ENCODE measurements at places on chromosomes 5 and 9. TPM values are rescaled to one million over a fixed set of nuclear protein-coding genes. Genes with fewer than 3 reads are reported as not detected.

RAPGEF6 gene
- total RNA-seq: 26.1 TPM

TXNDC8 gene
- total RNA-seq: not detected

DNA sequence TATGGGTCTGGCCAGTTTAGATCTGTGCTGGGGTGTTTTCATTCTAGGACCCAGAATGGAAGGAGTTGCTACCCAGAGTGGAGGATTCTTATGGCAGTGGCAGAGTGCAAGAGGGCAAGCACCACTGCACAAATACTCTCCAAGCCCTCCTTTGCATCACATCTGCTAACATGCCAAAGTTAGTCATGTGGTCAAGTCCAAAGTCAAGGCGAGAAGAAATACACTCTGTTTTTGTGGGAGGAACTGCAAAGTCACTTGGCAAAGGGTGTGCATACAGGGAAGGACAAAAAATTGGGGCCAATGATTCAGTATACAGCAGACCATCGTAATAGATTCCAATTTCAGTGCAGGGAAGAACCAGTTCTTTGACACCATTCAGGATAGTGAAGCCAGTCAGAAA, 43.9 kb upstream of the HMGCS1 start:
- DNase-seq: no peak

GRCh38 chr5:107365320-107366109, 305.2 kb downstream of the EFNA5 start:
- DNase-seq: no peak

DNA sequence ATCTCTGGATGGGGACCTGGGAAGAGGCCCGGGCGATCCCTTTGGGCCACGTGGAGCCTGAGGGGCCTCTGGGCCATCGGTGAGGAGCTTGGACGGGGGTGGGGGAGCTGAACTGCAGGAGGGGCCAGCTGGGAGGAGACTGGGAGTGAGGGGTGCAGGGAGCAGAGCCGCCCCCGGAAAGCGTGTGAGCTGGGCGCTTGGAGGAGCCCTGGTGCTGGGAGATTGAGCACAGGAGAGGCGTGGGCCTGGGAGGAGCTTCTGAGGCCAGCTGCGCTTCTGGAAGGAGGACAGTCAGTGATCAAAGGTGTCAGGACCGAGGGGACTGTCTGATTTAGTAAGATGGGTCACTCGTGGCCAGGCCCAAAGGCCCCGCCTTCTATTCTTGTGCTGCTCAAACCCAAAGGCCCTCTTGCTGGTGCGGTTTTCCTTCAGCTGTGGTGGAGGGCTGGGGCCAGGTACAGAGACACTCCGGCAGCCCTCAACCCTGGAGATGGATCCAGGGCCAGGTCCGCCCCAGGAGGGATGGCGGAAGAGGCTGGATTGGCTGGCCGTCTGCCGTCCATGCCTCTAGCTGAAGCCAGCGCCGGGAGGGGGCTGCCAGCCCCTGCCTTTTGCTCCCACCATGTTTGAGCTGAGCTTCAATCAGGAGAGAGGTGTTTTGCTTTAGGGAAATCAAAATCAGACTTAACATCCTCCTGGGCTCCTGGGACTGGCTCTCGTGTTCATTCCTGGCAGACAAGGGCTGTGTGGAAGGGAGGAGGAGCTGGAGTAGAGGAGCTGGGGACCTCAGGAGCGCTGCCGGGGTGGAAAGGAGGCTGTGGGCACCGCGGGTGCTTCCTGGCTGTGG, 21.6 kb downstream of the NCS1 start:
- no peak for DNase-seq

- peak; percentile 84 for DNase-seq
These were observed 127.7 kb downstream of the RGS3 start for GRCh38 chr9:113590991-113591898.

- DNase-seq: no peak
These were observed 75.9 kb upstream of the DAB2 start for GRCh38 chr5:39500551-39501175.

GRCh38 chr9:124932333-124932732, 8.6 kb downstream of the GOLGA1 start:
- no peak for DNase-seq

- DNase-seq: no peak
These were observed 228.3 kb upstream of the ELL2 start for GRCh38 chr5:96189987-96190386.

DNA sequence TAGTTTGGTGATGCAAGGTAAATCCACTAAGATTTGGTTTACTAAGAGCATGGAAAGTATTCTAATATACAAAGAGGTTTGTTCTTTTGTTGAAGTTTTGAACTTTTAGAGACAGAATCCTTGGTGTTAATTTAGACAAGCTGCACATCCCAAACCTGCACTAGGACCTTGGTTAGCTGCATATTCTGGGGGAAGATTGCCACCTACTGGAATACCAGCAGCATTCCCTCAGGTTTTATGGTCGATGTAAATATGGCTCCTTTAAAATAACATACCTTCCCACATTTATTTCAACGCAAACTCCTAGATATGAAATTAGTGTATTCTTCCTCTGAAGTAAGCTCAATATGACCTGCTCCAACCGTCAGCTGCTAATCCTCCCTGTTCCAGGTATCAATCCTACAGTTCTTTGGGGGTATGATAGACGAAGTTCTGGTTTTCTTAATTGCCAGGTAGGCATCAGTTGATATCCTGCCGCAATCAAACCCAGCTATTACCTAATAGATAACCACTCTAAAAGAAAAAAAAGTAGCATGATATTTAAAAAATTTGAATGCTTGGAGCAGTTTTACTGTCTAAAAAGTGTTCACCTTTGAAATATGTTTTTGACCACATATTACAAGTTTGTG, 624.1 kb downstream of the ISL1 start:
- no peak for DNase-seq

DNA sequence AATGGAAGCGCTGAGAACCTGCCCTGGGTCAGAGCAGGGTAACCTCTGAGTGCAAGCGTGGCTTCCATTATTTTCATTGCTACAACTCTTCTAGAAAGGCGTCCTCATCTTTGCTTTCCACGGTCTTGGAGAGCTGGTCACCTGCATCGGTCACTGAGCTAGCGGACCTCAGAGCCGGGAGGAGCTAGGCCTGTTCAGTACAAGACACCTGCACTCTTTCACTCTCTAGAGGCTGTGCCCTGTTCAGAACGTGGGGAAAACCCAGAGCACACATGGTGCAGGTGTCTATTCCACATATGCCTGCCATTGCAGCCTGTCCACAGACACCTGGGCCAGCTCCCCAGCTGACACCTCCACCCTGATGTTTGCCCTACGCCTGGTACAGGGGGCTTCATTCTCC, 147.8 kb upstream of the IRX2 start:
- no peak for DNase-seq

DNA sequence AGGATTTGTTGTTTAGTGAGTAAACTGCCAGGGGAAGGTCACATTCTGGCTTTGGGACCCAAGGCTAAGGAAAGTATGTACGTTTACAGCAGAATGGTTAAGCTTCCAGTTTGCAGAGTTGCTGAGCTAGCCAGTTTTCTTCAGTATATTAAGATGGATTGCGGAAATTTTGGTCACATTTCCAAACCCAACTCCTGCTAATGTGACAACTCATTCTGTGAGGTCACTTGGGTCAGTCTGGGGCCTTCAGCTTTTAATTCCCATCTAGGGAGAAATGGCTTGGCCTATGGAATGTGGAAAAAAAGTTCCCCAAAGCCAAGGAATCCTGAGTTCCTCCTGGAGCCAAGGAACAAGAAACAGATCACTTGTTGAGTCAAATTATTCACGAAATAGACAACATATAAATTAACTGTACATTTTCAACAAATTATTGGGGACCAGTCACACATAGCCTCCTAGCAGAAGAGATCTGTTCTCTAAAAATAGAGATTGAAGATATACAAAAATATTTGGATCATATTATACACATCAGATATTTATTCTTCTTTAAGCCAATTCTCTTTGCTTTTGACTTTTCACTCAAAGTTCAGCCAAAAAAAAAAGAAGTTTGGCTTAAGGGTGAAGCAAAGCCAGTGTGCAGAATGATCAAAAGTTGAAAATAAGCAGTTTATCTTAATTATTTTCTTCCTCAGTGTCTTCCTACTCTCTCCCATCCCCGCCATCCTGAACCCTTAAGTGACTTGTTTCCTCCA, 8.8 kb downstream of the KCNV2 start:
- DNase-seq: no peak
